ENCODE measurements at places on chromosomes 3 and 15. TPM values are rescaled to one million over a fixed set of nuclear protein-coding genes. Genes with fewer than 3 reads are reported as not detected.

DNA sequence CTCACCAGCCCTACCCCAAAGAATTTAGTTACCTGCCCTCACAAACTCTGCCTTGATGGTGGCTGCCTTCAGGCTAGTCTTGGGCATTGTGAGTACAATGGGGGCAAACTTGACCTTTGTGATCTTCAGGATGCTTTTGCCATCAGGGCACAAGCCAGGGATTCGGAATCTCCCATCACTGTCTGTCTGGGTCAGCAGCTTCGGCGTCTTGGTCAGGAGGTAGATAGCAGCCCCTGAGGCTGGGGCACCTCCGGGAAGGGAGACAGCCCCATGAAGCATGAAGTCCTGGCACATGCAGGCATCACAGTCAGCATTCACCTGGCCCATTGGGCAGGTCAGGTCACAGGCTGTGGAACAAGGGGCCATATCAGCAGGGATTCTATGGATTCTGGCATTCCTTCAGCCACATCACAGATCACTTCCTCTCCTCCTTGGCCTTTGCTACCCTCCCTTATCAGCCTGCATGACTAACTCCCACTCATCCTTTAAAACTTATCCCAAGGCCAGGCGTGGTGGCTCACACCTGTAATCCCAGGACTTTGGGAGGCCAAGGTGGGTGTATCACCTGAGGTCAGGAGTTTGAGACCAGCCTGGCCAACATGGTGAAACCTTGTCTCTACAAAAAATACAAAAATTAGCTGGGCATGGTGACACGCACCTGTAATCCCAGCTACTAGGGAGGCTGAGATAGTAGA, 6.9 kb downstream of the CILP start:
- H3K27me3 ChIP-seq: no peaks in the 10 kb centered on the region
- H3K4me3 ChIP-seq: no peak overlapping the region
- DNase-seq: no peak

- H3K27me3 ChIP-seq: no peaks in the 10 kb centered on the region
- no peak for DNase-seq
- H3K4me1 ChIP-seq: peaks cover 12% of the 10 kb centered on the region
- H3K4me3 ChIP-seq: no peak overlapping the region
Measured at GRCh38 chr3:58329922-58330413, 2.7 kb upstream of the PXK start.

GRCh38 chr3:68004091-68004490, 349.7 kb upstream of the SUCLG2 start:
- no peaks in the 10 kb centered on the region for H3K4me1 ChIP-seq
- no peak overlapping the region for H3K27ac ChIP-seq
- H3K4me3 ChIP-seq: no peak overlapping the region
- H3K36me3 ChIP-seq: no peaks in the 10 kb centered on the region
- H3K27me3 ChIP-seq: no peaks in the 10 kb centered on the region

DNA sequence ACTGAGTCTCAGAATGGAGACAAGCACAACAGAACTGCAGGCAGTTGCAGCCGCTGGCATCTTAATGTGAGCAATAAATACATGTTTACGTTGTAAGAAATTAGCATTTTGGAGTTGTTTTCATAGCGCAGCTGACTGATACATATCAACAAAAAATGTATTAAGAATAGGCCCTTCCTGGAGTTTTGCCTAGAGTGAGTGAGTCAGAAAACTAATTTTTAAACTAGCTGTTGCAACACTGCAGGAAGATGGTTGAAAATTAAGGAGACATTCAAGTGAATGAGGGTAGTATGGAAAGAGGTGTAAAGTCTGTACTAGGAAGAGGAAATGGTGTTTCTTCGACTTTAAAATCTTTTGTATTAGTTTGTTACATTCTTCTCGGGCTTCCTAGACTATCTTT, 39.6 kb upstream of the TIMP4 start:
- no peak overlapping the region for H3K4me3 ChIP-seq
- no peak for DNase-seq
- H3K27ac ChIP-seq: no peak overlapping the region
- H3K36me3 ChIP-seq: no peaks in the 10 kb centered on the region

UROC1 gene
- total RNA-seq: not detected

MESP2 gene
- total RNA-seq: not detected

AGBL1 gene
- total RNA-seq: not detected
